NCI-H1417 treated with DMSO at 0.1 percent for 48 hours (cell line): ENCODE measurements at places on chromosomes 16 and 17.
A peak's percentile ranks its signal among the peaks of the same experiment; 100 is the strongest.

- DNase-seq = peak; percentile 42
These were observed 8.3 kb downstream of the MNT start for GRCh38 chr17:2392252-2393173.

GRCh38 chr17:69176457-69176795 lies 34.7 kb upstream of the ABCA6 start:
- no peak for DNase-seq

- DNase-seq = no peak
These were observed 237.4 kb upstream of the TOM1L1 start for GRCh38 chr17:54662978-54663876.

- DNase-seq = no peak
These were observed 93.8 kb downstream of the SALL1 start for GRCh38 chr16:51057102-51057793.

DNA sequence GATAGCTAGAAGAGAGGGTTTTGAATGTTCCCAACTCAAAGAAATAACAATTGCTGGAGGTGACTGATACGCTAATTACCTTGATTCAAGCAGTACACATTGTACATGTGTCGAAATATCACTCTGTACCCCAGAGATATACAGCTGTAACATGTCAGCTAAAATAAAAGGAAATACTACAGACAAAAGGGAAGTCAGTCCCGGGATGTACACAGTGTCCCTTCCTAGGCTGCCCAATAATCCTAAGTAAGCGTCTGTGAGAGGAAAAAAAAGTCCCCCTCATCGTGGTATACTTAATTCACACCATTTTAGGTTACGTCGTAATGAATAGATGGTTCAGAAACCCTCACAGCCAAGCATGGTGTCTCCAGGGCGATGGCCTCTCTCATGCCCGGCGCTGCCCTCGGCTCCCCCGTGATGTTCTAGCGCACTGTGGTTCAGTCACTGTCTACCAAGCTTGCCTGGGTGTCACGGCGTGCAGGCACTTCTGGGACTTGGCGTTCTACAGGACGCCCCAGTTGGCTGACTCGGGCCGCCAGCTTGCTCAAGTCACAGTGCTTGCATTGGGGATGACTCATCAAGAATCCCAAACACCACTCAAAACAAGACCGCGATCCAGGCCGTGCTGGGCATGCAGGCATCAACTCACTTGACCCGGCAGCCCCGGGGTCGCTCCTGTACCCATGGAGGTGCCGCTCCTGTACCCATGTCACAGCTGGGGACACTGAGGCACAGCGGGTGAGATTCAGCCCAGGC lies 27.6 kb downstream of the CCDC40 start:
- DNase-seq = no peak

DNA sequence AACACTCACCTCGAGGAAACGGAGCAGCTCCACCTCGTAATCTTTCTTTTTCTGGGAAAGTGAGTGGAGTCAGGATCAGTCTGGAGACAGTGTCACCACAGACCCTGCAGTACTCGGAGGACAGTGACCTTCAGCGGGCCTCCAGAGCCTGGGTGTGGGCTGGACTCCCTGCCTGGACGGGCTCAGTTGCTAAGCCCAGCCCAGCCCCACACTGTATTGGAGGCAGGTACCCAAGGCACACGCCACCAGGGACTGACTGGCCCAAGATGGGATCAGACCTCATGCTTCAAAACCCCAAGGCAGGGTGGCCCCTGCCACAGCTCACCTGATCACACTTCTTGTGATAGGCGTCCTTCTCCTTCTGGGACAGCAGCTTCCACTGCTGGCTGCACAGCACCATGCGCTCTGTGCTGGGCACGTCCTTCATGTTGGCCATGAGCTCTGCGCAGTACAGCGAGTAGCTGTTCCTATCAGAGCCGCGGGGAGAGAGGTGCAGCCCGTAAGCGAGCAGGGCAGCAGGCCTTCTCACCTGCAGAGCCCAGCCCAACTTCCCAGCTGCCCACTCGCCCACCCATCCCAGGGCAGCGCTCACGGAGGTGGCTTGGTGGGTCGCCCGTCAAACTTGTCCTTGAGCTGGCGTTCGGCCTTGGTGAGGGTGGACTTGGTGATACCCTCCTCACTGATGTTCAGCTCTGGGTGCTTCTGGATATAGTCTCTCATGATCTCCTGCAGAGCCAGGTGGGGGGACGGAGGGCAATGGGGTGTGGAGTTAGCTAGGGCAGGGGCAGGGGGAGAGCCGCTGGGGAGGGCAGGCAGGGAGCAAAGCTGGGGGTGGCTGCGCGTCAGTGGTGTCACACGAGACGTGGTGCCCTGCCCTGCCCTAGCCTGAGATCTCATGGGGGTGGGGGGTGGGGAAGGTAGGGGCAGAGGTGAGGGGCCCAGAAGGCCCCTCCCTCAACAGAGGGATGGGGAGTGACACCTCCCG lies 7.9 kb downstream of the UBTF start:
- DNase-seq = no peak

- no peak for DNase-seq
These were observed 358.3 kb downstream of the SOX9 start for GRCh38 chr17:72479113-72479512.

DNA sequence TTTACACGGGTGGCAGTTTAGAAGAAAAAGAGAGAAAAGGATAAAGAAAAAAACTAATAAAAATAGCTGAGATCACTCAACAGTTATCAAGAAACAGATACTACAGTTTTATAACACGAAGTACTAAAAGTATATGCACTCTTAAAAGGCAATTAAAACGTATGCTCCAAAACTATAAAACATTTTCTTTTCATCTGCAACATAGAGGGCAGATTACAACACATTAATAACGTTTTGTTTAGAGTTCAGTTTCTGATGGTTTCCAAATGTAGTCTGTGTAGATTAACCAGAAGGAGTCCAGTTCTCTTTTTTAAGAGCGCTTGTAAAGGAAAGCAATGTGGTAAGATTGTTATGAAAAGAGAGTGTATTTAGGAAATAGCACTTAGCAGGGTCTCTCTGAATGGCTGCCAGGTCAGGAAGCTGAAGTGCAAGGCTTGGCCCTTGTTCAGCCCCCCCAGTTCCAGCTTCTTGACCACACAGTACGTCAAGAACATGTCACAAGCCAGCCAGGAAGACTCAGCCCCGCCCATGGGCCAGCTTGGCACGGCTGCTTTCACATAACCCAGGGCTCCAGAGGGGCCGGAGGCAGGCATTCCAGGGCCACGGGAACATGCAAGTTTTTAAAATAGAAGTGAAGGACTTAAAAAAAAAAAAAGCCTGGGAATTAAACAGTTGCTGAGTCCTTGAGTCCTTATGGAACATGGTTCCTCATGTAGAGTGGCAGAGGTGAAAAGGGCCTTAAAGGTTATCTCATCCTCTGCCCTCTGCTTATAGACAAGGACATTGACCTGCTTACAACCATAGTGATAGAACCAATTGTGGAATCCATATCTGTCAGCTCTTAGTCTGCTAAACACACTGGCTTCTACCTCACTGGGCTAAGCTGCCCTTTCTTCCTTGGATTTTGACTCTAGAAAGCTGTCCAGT lies 147.4 kb upstream of the TBX2 start:
- DNase-seq = no peak

DNA sequence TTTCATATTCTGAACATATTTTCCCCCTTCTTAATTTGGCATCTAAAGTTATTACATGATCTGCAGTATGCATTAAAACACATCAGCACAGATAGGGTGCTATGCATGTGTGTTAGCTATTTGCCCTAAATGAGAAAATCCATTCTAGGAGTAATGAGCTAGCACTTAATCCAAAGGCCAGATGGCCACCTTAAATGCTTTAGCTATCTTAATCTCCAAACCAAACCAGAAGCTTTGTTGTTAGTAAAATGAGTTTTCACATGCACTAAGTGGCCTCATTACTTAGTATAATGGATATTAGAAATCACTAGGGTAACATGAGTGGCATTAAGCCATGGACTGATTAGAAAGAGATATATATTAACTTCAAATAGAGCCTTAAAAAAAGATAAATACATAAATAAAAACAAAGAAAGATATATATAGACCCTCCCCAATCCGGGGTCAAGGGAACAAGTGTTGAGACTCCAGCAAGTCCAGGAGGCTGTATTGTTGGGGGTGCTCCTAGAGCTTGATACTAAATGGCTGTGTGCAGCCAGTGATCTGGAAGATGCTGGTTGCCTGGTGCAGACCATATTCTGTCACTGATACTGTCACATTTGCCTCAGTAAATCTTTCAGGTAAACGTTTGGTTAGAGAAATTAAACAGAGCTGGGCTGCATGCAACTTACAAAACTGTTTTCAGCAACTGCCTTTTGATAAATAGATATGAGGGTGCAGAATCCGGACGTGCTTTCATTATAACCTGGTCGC lies 67.3 kb downstream of the MYH10 start:
- no peak for DNase-seq

DNA sequence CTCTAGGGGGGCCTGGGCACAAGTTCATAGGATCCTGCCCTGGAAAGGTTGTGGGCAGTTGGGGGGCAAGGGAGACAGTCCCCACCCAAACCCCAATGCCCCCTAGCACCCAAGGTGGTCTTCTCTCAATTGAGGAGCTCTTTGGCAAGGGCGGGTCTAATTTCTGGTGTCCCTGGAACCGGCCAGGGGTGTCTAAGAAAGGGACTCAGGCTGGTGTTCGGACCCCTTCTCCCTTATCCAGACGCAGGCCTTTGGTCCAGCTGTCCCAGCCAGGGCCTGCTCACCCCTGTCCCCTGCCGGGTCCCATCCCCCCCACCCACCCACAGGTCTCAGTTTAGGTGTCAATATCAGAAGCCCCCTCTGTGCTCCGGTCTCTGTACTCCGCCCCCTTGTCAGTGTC lies 860 bp upstream of the ARHGDIG start:
- DNase-seq = no peak

DNA sequence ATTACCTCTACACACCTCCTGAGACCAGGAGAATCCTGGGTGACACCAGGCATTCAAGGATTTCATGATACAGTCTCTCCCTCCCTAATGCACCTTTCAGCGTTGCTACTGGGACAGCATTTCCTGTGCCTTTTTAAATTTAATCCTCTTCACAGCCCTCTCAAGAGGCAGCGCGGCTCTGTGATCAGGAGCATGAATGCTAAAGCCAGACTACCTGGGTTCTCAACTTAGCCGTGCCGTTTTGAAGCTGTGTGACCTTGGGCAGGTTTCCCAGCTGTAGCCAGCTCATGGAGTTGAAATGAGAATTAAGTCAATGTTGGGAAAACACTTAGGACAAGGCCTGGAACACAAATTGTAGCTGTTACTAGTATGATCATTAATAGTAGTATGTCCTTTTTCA lies 191.8 kb downstream of the XYLT1 start:
- DNase-seq = no peak

DNA sequence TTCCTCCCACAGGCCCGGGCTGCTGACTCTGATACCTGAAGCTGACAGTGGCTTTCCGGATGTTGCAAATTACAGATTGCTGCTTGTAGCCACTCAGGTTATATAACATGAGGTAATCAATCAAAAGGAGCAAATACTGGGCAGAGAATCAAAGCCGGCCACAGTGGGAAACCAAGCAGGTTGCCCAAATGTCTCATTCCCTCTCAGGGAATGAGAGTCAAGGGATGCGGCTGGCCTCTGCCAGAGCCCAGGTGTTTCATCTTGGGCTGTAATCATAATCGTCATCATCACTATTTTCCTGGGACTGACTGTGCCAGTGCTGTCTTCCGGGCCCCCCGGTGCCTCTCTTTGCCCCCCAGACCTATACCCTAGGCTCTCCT lies 292.4 kb upstream of the FOXF1 start:
- DNase-seq = no peak

GRCh38 chr16:53817117-53817755 lies 113.3 kb downstream of the FTO start:
- no peak for DNase-seq

- DNase-seq = no peak
These were observed 4.7 kb downstream of the DGKE start for GRCh38 chr17:56838687-56839086.

- no peak for DNase-seq
These were observed 332.0 kb downstream of the BCAS3 start for GRCh38 chr17:61009663-61010062.

- no peak for DNase-seq
These were observed 163.0 kb downstream of the ABCA8 start for GRCh38 chr17:68792042-68792685.

GRCh38 chr17:73777131-73777449 lies 132.8 kb upstream of the SDK2 start:
- DNase-seq = no peak

DNA sequence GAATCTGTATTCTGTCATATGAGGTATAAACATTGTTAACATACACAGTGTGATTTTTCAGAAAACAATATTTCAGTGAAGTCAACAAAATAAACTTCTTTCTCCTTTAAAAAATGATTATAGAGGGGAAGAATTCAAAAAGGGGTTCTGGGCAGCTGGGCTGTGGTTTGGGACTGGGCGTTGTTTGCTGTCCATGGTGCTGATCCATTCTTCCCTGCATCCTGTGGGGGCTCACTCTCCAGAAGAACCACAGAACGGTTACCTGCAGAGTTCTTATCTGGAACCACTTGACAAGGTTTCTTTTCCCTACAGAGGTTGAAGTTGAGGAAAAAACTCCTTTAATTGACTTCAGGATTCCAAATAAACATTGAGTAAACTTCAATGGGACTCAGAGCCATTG lies 1091.0 kb downstream of the CDH8 start:
- no peak for DNase-seq

- peak; percentile 16 for DNase-seq
These were observed 147.0 kb downstream of the HS3ST4 start for GRCh38 chr16:25838724-25839186.

- DNase-seq = no peak
These were observed 1.0 kb downstream of the HOXB8 start for GRCh38 chr17:48613862-48614694.

DNA sequence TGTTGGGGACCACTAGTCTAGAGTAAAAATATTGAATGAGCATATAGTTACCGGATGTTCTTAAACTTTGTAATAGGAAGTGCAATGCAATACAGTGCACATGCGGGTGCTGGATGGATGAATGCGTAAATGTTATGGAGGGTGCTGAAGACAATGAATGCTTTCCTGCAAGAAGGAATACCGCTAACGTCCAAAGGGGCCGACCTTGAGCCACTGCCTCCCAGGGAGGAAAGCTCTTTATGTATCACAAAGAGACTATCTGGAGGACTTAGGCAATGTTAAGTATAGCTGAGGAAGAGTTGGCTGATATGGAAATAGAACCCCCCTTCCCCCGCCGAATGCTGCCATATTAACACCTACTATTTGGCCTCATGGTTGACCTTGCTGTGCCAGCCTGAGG lies 27.5 kb upstream of the SHCBP1 start:
- DNase-seq = no peak

DNA sequence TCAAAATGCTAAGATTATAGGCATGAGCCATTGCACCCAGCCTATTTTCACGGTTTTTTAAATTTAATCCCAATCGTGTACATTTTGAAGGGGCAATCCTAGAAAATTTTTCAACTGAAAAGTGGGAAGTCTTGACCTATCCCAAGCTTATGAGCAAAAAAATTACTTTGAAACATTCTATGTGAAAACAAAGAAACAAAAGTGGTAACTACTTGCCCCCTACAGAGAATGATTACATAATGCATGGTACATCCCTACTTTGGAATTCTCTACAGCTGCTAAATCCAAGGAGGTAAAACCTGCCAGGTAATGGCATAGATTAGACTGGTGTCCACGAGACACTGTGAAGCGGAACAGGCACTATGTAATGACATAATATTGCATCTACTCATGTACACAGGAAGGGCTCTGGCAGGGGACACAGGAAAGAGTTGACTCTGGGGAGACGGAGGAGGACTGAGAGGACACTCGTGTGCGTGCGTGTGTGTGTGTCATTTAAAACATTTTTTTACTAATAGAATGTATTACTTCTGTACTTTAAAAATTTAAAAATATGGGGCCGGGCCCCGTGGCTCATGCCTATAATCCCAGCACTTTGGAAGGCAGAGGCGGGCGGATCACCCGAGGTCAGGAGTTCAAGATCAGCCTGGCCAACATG lies 15.7 kb downstream of the ASGR2 start:
- no peak for DNase-seq
